Left kidney (tissue), 8 donors: ENCODE measurements at places on chromosomes 7 and 10. TPM values are rescaled to one million over a fixed set of nuclear protein-coding genes. Genes with fewer than 3 reads are reported as not detected.

- DNase-seq = no peak
These were observed 1.8 kb downstream of the HNRNPF start for GRCh38 chr10:43407148-43407575.

GRCh38 chr10:129777687-129778086, 186.4 kb downstream of the EBF3 start:
- no peak for DNase-seq

- DNase-seq = no peak
These were observed 508.0 kb upstream of the MGMT start for GRCh38 chr10:128958834-128959690.

DNA sequence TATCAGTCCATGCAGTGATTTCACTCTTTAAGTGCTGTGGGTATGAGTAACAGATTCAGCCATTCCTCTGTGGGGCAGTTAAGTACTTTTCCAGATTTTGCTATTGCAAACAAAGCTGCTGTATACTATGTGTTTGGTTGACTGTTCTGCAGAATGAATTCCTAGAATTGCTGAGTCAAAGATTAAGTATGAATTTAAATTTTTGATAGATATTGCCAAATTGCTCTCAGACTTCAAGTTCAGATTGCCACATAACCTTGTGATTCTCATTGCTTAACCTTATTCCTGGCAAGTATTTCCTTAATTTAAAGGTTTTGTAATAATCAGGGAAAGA, 21.6 kb upstream of the SAR1A start:
- DNase-seq = no peak

- no peak for DNase-seq
These were observed 57.0 kb upstream of the DKK1 start for GRCh38 chr10:52256832-52257691.

MMD2 gene
- not detected for polyA plus RNA-seq

CCDC7 gene
- polyA plus RNA-seq = 7.2 TPM

NME8 gene
- polyA plus RNA-seq = not detected

GDF10 gene
- 1.6 TPM for polyA plus RNA-seq
